Prostate gland (tissue), 2 donors: ENCODE measurements at places on chromosomes 11 and 22.

DNA sequence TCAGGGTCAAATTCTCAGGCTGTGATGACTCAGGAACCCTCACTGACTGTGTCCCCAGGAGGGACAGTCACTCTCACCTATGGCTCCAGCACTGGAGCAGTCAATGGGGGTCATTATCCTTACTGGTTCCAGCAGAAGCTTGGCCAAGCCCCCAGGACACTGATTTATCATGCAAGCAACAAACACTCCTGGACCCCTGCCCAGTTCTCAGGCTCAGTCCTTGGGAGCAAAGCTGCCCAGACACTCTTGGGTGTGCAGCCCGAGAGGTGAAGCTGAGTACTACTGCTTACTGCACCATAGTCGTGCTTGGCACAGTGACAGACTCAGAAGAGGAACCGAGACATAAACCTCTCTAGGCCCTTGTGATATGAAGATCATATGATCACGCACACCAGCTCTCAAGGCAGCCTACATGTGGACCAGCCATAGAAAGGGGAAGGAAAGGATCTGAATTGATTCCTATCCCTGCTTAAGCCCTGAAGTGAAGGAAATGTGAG lies 58.2 kb downstream of the ZNF280B start:
- DNase-seq, result no peak

- DNase-seq, result no peak
Observed at GRCh38 chr11:17233101-17233500, 25.3 kb upstream of the PIK3C2A start.

DNA sequence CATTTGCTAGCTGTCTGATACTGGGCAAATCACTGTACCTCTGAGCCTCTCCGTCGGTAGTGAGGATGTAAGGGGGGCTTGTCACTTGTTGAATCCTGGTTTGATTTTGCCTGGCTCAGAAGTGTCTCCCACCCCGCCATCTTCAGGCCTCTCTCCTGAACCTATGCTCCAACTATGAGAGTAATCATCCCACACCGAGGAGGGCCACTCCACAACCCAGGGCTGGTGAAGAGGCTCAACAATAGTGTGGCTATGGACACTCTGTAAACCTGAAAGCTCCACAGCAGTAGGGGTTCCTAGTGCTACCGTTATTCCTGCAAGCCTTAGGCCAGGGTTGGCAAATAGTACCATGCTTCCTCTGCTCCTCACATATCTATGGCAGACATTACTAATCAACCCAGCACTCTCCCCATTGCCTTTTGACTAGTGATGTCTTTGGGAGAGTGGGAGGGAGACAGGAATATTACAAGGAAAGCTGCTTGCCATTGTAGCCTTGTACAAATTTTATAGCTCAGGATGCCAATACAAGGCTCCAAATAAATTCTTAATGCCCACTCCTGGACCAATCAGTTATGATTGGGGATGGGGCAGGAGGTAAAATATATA lies 134.0 kb upstream of the TEAD1 start:
- no peak for DNase-seq

DNA sequence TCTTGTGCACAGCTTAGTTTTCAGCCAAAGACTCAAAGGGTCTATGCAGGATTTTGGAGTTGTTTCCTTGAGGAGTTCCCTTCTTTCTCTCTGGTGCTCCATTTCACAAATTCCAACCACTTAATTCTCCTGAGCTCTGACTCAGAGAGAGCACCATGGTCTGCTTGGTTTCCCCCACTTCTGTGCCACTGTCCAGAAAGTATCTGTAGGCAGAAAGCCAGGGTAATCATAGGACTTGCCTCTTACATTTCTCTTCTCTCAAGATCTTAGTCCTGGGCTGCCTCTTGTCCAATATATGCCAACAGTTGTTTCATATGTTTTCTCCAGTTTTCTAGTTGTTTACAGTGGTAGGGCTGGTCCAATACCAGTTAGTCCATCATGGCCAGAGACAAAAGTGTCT lies 6.4 kb upstream of the MRGPRD start:
- DNase-seq, result no peak

DNA sequence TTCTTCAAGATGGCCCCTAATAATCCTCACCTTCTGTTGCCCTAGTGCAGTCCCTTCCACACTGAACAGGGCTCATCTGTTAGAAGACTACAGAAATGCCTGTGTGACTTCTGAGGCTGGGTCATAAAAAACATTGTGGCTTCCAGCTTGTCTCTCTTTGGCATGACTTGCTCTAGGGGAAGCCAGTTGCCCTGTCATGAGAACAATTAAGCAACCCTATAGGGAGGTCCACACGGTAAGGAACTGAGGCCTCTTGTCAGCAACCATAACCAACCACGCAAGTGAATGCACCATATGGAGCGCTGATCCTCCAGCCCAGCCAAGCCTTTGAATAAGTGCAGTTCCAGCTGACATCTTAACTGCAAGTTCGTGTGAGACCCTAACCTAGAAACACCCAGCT lies 2.6 kb downstream of the LIPT2 start:
- no peak for DNase-seq

DNA sequence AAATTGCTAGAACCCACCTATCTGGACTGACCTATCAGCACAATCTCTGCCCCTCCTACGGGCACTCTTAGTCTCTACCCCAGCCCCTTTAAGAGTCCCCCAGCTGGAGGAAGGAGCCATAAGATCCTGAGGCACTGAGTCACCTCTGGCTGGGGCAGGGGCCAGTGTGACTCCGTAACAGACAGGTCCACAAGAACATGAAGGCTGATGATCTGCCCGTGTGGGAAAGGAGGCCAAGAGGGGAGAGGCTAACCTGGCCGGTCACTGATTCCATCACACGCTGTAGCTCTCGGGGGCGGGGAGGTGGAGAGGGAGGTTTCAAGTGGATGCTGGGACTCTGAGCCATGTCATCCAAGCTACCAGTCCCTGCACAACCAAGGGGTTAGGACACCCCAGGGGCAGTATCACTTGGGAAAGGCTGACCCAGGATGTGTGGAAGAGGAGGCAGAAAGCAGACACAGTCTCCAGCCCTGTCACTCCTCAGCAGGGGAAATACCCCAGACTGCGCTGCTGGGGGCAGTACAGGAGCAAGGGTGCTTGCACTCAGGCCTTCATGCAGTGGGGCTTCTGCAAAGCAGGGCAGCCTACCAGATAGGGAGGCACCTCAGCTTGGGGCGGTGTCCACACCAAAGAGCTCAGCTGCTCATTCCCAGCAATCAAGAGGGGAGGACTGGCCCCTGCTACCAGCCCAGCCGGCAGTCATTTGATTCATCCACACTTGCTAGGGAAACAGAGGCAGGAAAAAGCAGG lies 22.3 kb downstream of the ARHGAP1 start:
- no peak for DNase-seq

GRCh38 chr11:15523543-15523942 lies 408.8 kb downstream of the INSC start:
- DNase-seq, result no peak

DNA sequence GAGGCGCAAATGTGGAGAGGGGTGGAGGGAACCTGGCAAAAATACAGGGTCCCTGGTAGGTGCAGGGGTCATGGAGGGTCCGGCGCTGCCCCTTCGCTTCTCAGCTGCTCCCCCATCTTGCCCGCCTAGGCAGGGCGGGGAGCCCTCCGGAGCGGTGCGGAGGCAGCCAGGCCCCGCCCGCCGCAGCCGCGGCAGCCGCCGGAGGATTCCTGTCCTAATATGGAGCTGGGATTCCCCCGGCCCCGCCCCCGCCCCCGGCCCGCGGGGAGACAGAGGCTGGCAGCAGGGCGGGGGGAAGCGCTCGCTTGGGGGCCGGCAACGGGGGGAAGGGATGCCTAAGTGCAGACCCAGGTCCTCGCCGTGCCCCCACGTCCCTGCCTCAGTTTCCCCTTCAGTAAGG lies 1.0 kb upstream of the NPAS4 start:
- DNase-seq, result no peak
